ENCODE measurements at places on chromosomes 6 and 20. TPM values are rescaled to one million over a fixed set of nuclear protein-coding genes. Genes with fewer than 3 reads are reported as not detected.

Gene C6orf132
- 0.52 TPM for polyA plus RNA-seq

Gene MLN
- polyA plus RNA-seq, result not detected

Gene ACSS1
- 24.4 TPM for polyA plus RNA-seq

Gene YTHDF1
- 31.7 TPM for polyA plus RNA-seq

Gene METTL24
- polyA plus RNA-seq, result 0.23 TPM

Gene EMILIN3
- 19.7 TPM for polyA plus RNA-seq

Gene BLOC1S5
- polyA plus RNA-seq, result 12.1 TPM

Gene KCTD20
- polyA plus RNA-seq, result 38.9 TPM

Gene SLC26A8
- 0.17 TPM for polyA plus RNA-seq

Gene PKHD1
- 9.5 TPM for polyA plus RNA-seq

Gene TBXT
- polyA plus RNA-seq, result not detected

Gene TNFRSF21
- polyA plus RNA-seq, result 22.9 TPM

Gene BNIP5
- 0.28 TPM for polyA plus RNA-seq

Gene PRKN
- polyA plus RNA-seq, result 4.5 TPM

Gene SLC22A23
- 3.5 TPM for polyA plus RNA-seq

Gene RNF144B
- polyA plus RNA-seq, result 12.0 TPM

Gene GJA10
- polyA plus RNA-seq, result not detected

Gene TJAP1
- 32.4 TPM for polyA plus RNA-seq

Gene DLK2
- 1.9 TPM for polyA plus RNA-seq

Gene SRSF12
- 3.1 TPM for polyA plus RNA-seq

Gene SLC22A16
- polyA plus RNA-seq, result 0.45 TPM

Gene ELMO2
- polyA plus RNA-seq, result 37.5 TPM
